Dermis lymphatic vessel endothelial cell (primary cell): ENCODE measurements at places on chromosomes 1 and 21. TPM values are rescaled to one million over a fixed set of nuclear protein-coding genes. Genes with fewer than 3 reads are reported as not detected.

BCAN gene
- total RNA-seq: not detected in 2 replicates

KMO gene
- total RNA-seq: not detected in 2 replicates

CLCNKB gene
- total RNA-seq: 0.22 TPM in 1 of 2 replicates, not detected in the other

KRTAP7-1 gene
- not detected in 2 replicates for total RNA-seq

CNIH3 gene
- total RNA-seq: 1.8 and 2.3 TPM in 2 replicates

CD1D gene
- total RNA-seq: 0.11 and 0.17 TPM in 2 replicates

ADCY10 gene
- 0.11 TPM in 1 of 2 replicates, not detected in the other for total RNA-seq

LDLRAD2 gene
- 0.09 and 0.11 TPM in 2 replicates for total RNA-seq

INKA2 gene
- total RNA-seq: 4.7 and 6.6 TPM in 2 replicates
